Foreskin melanocyte (primary cell): ENCODE measurements at places on chromosomes 1 and 21.
A peak's percentile ranks its signal among the peaks of the same experiment; 100 is the strongest.

DNA sequence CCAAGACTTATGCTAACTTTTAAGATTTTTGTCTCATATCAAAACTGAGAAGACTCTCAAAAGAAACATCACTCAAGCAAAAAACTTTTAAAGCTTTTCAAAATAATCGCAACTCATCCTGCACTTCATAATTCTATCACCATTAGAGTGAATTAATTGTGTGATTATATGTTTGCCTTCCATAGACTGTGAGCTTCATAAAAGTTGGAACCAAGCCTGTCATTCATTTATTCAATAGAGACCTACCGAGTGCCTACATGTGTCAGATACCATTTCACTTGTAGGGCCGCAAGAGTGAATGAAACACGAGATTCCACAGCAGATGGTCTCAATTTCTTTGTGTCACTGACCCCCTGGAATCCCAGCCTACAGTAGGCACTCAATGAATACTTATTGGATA is 106.4 kb downstream of the RHOU start:
- DNase-seq, result no peak

DNA sequence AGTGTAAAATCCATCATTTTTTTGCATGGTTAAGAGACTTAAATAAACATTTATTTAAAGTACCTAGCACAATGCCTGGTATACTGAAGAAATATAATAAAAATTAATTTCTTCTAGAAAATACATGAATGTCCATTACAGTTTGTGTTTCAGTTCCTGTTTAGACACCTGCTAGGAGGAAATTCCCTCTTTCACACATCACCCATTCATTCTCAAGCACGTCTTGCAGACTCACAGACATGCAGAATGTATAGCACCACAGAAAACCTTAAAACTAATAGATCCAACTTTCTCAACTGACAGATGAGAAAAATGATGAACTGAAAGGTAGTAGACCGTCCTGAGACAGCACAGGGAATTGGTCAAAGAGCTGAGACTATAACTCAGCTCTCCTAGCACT is 172.2 kb upstream of the C8B start:
- no peak for DNase-seq

- no peak for DNase-seq
Measured at GRCh38 chr1:166377896-166378295, 211.1 kb upstream of the FAM78B start.

DNA sequence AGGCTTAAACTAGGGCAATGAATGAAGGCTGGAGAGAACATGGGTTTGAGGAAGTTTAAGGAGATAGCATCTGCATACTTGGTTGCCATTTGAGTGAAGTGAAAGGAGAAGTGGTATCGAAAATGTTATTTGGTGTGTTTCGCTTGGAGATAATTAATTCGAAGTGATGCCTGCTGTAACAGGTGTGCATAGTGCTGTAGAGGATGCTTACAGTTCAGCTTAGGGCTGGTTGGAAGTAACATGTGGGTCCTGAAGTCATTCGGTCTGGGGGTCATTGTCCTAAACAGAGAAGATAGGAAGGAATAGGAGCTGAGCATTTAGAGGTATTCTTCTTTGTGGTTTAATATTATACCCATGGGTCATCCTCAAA is 301 bp upstream of the NUDT17 start:
- DNase-seq, result no peak

DNA sequence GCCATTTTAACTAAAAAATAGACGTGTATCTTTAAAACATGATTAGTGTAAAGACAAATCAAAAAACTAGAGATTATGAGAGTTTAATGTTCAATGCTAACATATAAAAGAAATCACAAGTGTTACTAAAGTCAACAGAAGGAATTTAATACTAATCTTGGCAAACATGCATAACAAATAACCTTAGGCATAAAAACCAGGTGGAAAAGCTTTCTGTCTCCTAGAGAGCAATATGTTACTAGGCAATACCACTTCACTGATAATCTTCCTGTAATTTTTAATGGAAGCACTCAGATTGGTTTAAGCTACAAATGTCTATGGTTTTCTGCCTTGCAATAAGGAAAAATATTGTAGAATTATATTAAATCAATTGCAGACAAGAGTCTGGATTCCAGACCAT is 121.9 kb downstream of the NME7 start:
- DNase-seq, result no peak

GRCh38 chr21:27291006-27291405 is 324.1 kb upstream of the ADAMTS5 start:
- no peak for DNase-seq

- no peak for DNase-seq
Measured at GRCh38 chr1:205276689-205277065, 44.9 kb downstream of the NUAK2 start.

GRCh38 chr1:99986656-99987225 is 16.9 kb downstream of the SLC35A3 start:
- DNase-seq, result no peak

- peak; percentile 25 for DNase-seq
Measured at GRCh38 chr1:19390901-19391595, 78.9 kb downstream of the SLC66A1 start.

DNA sequence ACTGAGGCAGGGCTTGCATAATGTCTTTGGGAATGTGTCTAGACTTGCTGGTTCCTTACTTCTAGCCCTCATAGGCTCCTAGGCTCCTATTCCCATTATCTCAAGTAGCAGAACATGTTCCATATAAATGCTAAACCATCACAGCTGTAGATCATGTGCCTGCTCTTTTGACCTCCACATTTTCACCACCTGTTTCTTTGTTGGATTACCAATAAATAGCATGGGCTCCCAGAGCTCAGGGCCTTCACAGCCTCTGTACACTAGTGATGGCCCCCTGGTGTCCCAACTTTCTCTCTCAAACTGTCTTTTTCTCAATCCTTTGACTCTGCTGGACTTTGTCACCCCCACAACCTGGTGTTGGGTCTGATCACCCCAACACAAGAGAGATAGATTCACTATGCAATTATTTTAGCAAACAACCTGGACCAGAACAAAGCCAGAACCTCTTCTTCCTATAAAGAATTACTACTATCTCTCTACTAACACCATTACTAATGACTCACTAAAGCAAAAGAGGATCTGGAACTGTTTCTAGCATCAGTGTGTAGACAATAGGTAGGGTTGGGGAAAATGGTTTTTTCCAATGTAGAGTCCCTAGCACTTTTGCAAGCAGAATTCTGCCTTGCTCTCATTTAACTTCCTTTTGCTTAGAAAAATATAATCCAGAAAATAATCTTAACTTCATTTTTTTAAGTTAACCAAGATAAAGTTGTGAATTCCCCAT is 51.7 kb downstream of the WLS start:
- no peak for DNase-seq

DNA sequence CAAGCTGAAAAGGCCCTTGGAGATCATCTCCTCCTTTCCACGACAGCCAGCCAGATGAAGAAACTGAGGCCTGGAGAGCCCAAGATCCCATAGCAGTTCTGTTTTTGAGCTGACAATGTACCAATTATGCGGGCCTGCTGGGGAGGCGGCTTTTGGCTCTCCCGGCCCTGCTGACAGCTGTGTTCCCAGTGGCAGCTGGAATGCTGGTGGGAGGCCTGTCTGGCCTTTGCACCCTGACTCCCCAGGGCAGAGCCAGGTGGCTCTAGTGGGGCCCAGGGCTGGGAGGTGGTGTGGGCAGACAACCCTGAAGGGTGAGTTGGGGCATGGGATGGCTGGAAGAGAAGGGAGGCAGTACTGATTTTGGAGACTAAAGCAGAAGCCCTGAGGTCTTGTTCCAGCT is 30.7 kb upstream of the WASF2 start:
- no peak for DNase-seq

- no peak for DNase-seq
Measured at GRCh38 chr1:67830226-67830625, 3.0 kb downstream of the GNG12 start.

DNA sequence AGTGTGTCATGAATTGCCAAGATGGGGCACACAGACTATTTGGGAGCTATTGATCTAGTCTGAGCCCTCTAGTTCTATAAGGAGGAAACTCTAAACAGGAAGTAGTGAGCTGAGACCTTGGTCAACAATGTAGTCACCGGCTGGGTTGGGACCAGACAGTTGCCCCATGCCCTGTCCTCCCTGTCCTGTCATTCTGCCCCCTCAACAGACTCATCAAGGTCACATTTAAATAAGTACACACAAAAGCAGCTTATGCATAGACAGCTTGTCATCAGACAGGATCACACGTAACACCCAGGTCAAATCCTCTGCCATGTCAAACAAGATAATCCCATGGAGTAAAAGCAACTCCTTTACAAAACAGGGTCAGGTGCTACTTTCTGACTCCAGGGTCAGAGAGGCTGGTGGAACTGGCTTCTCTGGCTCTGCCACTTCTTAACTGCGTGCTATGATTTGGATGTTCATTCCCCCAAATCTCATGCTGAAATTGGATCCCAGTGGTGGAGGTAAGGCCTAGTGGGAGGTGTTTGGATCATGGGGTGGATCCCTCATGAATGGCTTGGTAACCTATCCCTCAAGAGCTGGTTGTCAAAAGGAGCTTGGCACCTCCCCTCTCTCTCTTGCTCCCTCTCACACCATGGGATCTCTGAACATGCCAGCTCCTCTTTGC is 128.9 kb downstream of the HIVEP3 start:
- no peak for DNase-seq

GRCh38 chr1:170657275-170657853 is 6.6 kb upstream of the PRRX1 start:
- no peak for DNase-seq

DNA sequence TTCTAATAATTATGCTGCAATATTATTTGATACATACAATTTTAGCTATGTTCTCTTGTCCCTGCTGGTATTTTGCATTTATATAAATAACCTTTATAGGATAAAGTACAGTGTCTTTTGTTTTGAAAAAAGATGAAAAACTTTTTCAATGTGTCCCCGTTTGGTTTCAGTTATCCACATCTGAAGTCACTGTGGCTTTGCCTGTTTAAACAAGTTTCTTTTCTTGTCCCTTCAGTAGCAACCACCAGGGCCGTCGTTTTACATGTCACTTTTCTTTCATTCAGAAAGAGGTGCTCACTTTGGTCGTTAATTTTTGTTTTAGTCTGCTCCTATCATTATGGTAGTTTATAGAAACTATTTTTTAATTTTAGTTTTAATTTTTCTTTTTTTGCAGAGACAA is 41.4 kb downstream of the RABGAP1L start:
- no peak for DNase-seq

DNA sequence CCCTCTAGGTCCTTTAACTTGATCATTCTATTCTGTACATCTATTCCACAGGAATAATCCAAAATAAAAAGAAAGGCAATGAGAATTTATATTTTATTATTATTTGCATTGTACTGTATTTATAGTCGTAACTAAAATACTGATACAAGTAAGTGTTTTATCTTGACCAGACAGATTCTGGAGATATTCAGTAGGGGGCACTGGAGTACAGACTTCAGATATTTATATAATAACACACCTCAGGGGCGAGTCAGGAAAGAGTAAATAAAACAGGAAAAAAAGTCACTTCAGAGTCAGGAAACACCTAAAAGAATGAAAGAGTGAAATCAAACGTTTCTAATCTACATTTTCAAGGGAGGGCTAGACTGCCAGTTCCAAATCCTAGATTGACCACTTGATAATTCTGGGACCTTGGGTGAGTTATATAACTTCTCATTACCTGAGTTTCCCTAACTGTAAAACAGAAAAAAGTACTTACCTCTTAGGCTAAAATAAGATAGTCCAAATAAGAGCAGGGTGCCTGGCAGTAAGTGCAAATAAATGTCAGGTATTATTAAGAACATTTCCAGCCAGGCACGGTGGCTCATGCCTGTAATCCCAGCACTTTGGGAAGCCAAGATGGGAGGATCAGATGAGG is 31.1 kb upstream of the MTF1 start:
- peak; percentile 19 for DNase-seq

DNA sequence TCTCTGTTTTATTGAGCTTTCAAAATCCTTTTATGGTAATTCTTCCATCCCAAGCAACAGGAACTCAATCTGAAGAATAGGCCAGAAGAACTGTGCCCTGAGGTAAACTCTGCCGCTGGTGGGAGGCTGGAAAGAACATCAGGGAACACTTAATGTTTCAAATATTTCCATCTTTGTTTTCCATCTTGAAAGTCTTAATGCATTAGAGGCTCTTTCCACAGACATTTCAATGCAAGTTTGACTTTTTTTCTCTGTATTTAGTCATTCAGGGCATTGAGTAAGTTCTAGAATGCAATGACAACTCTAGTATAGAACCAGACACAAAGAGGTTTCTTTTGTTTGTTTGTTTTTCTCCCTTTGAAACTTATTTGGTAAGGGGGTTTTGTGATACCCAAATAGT is 61.5 kb downstream of the KIAA0040 start:
- DNase-seq, result no peak

- no peak for DNase-seq
Measured at GRCh38 chr1:151311011-151311410, 16.2 kb downstream of the PI4KB start.

- no peak for DNase-seq
Measured at GRCh38 chr1:40130892-40131291, 30.3 kb upstream of the RLF start.

- peak; percentile 100 for DNase-seq
Measured at GRCh38 chr1:211735208-211736170, 60.1 kb upstream of the NEK2 start.

GRCh38 chr1:22275626-22276395 is 132.9 kb upstream of the WNT4 start:
- peak; percentile 31 for DNase-seq

DNA sequence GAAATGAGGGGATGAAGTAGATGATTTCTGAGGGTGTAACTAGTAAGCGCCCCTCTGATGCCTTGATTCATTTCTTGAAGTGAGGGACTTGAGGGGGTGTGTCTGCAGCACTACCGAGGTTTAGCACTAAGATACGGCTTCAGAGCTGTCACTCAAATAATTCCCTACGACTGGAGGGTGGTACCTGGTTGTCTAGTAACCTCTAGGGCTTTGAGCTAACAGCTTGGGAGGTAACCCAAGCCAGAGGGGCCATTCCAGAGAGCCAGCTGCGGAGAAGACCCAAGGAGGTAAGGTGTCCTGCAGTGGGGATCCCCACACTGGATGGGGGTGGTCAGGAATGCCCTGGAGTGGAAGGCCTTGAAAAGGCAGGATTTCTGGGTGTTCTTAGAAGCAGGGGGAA is at the start of gene TTC24:
Gene TTC24, plus strand, starts transcription at position 252 of the 400 bp plus-strand sequence. CDS start 1,642 bp downstream, outside the sequence.
- DNase-seq, result no peak

DNA sequence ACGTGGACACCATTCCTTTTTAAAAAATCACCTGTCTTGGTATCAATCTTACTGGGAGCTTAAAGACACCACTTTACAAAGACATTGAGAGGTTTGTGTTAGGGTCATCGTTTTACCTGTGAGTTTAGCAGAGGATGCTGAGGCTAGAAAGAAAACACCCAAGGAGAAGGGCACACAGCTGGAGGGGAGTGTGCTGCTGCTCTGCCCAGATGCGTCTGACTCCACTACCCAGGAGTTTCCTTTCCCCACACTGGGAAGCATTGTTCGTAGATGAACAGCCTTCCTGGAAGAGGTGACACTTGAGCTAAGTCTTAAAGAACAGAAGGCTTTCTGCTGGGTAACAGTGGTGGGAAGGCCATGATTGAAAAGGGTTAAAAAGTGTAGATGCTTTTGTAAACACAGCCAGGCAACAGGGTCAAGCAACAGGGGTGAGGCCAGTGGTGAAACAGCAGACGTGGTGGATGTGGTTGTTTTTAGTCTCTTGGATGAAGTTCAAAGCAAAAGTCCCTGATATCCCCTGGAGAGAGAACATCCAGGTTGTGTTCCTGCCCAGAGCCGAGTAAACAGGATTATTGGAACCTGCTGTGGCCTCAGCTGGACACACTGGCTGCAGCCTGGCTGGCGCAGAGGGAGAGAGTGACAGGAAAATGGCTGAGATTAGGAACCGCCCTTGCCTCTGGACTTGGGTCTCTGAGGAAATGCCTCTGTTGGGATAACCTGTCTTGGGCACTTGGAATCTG is 198.6 kb upstream of the JUN start:
- DNase-seq, result no peak
